ENCODE measurements at places on chromosomes 12 and 14.

DNA sequence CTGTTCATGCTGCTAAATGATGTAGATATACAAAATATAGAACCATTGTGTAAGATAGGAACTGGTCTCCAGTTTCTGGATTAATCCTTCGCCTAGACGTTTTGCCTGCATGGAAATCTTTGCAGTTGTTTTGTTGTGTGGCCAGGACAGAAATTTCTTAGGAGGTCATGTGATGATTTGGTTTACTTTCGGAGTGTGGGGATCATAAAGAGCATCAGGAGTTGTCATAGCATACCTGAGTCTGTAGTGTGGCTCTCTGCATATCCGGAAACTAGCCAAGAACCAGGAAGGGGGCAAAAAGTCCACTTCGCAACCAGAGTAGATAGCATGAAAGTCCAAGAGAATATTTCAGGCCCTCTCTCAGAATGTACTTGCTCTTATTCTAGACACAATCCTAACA, 3.1 kb downstream of the SAMD4A start:
- no peak for DNase-seq

GRCh38 chr14:94330857-94331256, 7.7 kb upstream of the SERPINA6 start:
- DNase-seq, result no peak

- DNase-seq, result peak; percentile 18
These were observed 26.2 kb downstream of the RTRAF start for GRCh38 chr14:52015411-52016030.

DNA sequence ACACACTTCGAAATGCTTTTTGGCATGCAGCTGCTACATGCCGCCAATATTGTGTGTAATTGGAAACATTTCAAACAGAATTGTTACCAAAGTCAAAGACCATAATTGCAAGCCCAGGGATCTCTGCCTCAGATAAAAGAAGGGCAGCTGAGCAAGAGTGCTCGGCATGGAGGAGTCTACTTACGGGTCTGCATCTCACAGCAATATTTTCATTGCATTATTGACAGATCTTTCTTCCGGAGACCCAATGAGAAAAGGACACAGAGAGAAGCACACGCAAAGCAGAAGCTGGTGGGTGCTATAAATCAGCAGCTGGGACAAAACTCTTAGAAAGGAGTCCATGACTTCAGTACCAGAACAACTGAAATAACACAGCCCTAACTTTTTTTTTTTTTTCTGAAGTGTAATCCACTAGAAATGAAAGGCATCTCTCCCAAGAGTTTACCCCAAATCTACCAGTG, 4.9 kb downstream of the PRICKLE1 start:
- no peak for DNase-seq

GRCh38 chr12:120847814-120848213, 56.3 kb downstream of the SPPL3 start:
- peak; percentile 48 for DNase-seq

GRCh38 chr14:85575617-85575898, 45.6 kb downstream of the FLRT2 start:
- no peak for DNase-seq

DNA sequence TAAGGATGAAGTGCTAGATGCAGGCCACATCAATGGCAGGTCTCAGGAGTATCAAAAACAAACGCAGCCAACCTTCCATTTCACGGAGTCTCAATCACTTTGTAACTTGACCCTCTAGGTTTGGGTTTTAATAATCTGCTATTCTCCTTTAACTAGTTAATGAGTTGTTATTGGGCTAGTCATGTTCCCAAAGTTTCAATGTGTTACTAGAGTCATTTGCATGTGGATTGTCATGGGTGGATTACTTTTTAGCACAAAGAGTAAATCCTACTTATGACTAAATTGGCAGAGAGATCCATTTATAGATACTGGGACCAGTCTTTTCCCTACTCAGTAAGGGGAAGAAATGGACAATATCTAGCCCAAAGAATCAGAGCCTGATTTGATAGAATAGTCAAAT, 151.0 kb downstream of the BCAT1 start:
- DNase-seq, result no peak

- DNase-seq, result no peak
These were observed 56.2 kb upstream of the VPS33A start for GRCh38 chr12:122322501-122322900.

GRCh38 chr14:28635387-28635786, 131.2 kb upstream of the FOXG1 start:
- peak; percentile 46 for DNase-seq

Data from AML-193 (cell line).